SW 1271 (cell line): ENCODE measurements at places on chromosomes 2 and 18.

DNA sequence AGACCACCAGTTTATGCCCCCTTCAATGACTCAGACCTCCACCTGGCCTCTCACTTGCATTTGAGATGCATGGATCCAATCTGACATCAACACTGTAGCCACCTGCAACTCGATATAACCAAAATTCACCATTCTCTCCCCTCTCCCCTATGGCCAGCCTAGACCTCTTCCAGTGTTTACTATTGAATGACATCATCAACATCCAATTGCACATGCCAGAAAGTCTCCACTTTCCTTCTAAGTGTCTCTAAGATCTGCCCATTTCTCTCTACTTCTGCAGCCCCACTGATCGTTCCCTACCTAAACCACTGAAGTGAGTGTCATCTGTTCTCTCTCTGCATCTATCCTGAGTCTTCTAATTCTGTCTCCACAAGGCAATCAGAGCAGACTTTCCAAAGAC lies 151.3 kb upstream of the APCDD1 start:
- no peak for DNase-seq

GRCh38 chr18:48050176-48050575 lies 119.7 kb upstream of the SMAD2 start:
- DNase-seq: no peak

DNA sequence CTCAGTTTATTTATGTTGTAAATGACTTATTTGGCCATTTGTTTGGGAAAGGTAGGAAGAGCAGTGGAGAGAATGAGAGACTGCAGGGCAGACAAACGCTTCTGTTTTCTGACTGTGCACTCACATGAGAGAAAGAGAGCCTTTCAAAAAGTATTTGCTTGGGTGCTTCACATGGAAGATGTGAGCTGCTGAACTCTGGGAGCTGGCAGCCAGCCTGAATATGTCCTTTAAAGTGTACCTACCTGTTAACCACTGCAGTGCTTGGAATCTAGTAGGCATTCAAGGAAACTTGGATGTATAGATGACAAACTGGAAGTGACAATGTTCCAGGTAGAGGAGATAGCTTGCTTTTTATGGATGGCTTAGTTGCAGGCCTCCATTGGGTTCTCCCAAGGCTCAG lies 68.8 kb downstream of the PTPRM start:
- DNase-seq: no peak

DNA sequence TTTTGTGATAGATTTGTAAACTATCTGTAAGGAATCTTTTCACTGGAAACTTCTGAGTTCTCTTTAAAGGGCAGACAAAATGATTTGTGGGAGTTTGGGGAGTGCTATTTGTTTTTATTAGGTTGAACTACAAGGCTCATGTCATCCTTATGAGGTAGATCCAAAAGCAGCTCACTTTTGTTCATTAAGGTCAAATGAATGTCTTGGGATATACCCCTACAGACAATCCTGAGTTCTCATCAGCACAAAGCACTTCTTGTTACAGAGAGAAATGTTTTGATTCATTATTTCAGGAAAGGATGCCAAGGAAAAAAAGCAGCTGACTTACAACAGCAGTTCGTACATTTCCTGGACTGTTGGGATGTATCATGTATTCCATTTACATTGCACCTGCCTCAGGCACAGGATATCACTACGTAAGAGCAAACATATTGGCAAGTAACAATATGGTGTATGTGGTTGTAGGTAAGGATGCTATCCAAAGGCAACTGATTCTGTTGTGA lies 68.9 kb downstream of the DCC start:
- no peak for DNase-seq

DNA sequence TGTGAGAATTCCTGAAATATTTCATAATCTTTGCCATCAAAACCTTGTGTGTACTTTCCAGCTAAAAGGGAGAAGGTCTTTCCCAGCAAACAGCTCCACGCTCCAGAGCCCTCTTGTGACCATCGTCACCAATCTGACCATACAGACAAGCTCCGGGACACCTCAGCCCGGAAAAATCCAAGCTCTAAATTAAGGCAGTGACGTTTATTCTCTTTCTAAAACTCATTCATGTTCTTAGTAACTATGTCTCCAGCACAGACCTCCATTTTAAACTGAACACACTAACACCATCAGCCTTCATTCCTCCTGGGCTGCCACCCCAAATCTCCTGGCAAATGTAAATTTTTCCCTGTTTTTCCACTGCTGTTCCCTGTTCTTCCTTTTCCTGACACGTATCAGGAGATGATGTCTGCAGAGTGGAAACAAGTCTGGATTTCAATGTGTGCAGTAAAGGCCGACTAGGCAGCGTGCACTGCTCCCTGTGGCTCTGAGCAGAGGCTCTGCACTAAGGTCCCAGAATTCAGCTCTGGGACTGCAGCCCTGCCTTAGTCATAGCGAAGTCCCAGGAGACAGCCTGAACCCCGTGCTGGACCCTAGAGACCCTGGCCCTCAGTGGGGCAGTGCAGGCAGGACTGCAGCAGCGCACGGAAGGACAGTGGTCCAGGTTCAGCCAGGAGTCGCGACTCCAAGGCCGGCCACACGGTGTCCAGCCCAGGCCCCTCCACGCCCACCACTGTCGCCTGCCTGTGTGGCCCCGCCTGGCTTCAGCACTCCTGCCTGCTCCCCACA lies 452.5 kb upstream of the SALL3 start:
- no peak for DNase-seq

DNA sequence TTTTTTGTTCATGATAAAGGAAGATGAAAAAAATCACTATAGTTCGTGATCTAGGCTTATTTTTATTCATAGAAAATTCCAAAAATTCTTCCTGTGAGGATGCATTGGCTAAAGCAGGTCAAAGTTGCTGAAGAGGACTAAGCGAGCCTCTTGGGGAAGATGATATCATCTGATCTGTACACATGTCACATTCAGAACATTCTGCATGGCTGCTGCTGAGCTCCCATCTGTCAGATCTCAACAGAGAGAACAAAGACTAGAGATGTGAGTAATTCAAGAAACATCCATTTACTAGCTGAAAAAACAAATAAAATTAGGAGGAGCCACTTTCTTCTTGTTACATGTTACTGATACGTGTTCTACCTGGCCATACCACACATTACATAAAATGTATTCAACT lies 518.6 kb upstream of the FSIP2 start:
- no peak for DNase-seq

GRCh38 chr2:170084820-170085491 lies 93.0 kb upstream of the MYO3B start:
- no peak for DNase-seq

- peak; percentile 26 for DNase-seq
Observed at GRCh38 chr2:88933980-88934379, 242.5 kb downstream of the RPIA start.

DNA sequence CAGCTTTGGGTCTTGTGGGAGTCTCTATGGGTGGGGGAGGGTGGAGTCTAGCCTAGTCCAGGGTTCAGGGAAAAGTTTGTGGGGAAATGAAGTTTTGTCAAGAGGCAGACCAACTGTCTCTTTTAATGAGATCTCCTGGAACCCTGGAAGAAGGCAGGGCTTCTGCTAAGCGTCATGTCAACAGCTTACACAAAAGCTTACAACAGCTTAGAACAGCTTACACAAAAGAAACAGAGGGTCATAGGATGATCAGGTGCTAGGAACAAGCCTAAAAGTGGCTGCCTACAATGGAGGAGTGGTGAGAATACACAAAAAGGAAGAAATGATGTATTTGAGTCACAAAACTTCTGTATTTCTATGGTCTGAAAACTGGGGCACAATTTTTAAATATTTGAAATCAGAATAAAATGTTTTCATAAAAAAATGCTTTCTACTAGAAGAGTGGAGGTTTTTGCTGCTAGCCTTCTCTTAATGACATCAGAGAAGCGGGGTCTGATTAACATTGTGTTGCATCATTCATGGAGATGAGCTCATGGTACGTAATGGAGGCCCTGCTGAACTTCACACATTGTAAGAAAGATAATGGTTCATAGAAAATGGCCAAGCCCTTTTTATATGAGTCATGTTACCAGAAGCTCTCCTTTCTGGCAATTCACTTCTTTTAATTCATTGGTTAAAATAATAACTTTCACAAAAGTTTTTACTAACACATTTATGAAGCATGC lies 351.0 kb downstream of the PIK3C3 start:
- no peak for DNase-seq

DNA sequence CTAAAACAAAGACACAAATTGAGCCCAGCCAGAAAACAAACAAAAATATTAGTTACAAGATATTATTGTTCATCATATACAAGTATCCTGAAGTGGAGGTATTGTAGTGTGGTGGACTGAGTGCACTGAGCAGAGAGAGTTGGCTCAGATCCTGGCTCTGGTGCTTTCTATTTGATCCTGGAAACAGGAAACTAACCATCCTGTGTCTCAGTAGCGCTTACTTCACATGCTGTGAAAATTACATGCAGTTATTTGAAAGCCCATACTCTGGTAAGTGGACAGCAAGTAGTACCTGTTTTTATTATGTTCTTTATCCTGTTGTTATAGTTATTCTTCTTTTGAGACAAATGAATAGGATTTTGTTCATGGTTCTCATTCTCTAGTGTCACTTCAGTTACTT lies 84.3 kb upstream of the CRIM1 start:
- no peak for DNase-seq

GRCh38 chr2:177053038-177053437 lies 159.6 kb upstream of the HNRNPA3 start:
- DNase-seq: no peak

- DNase-seq: no peak
Observed at GRCh38 chr18:13811993-13812392, 12.0 kb upstream of the MC5R start.

GRCh38 chr2:101559551-101559950 lies 84.6 kb upstream of the RFX8 start:
- no peak for DNase-seq

DNA sequence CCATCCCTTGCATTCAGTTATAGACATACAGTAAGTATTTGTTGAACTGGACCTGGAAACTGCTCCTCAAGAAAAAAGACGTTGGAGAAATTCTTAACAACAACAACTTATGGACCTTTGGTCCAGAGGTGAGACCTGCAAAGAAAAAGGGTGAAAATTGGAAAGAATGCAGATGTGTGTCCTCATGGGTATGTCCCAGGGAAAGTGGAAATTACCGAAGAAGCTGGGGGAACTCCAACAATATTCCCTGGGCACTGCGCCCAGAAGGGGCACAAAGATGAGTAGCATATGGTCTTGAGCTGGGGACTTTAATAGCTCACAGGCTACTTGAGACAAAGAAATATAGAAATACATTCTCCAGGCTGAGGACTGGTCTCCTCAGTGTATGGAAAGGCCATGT lies 35.5 kb upstream of the YWHAQ start:
- no peak for DNase-seq

DNA sequence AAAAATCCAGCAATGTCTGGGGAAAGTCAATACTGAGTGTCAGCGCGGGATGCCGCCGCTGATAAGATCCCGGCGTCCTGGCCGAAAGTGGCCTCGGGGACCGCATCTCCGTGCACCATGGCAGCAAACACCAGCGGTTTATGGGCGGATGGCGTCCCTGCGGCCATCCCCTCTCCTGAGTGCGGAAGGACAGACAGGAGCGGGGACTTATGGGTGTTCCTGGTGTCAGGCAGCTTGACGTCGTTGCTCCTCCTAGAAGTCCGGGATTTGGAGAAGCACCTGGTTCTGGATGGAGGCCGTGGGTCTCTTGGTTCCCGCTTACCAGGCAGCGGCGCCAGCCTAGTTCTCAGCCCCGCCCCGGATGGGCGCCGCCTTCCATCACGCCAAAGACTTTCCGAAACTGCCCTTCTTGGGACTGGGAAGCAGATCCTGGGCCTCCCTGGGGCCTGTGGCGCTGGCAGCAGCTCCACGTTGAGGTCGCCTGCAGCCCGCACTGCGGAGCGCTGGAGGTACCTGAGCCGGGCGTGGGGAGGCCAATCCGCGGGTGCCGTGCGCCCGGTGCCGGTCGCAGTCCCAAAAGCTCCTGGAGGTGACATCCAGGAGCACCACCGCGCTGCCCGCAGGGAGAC lies 119.1 kb downstream of the CCDC74A start:
- DNase-seq: no peak

DNA sequence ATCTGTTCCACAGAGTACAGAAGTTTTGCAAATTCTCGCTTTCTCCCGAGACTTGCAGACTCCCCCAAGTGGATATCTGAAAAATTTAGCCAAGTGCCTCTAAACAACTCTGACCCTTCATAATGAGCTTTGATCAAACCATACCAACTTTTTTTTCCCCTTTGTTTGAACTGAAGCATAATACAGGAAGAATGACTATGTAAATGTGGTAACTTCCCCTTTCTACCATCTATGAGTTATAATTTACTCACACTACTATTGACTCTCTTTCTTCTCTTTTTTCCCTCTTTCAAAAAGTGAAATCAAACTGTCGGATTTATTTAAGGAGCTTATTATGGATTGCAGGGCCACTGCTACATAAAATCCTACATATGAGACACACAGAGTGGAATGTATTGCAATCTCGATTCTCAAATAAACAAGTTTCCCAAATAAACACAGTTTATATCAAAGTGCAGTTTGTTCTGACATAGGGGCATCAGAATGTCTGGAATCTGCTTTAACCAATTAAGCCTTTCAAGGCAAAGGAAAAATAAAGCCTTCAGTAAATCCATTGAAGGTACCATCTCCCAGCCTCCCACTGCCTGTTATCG lies 1.4 kb upstream of the ZNF804A start:
- no peak for DNase-seq

- no peak for DNase-seq
Observed at GRCh38 chr2:122516775-122517174, 761.3 kb downstream of the TSN start.

DNA sequence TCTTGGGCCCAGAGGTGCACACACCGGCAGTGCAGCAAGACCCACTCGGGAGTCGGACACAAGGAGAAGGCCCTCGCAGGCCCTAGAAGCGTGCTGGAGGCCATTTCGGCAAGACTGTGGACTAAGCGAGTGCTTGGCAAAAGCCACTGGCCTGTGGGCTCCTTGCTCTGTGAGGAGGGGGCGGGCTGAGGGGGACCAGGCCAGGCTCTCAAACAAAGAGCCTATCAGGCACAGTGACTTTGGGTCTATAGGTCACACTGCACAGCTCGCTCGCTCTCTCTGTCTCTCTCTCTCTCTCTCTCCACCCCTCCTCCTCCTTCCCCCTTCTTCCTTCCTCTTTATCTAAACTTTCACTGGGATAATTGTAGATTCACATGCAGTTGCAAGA lies 23.6 kb upstream of the ZCCHC2 start:
- no peak for DNase-seq

DNA sequence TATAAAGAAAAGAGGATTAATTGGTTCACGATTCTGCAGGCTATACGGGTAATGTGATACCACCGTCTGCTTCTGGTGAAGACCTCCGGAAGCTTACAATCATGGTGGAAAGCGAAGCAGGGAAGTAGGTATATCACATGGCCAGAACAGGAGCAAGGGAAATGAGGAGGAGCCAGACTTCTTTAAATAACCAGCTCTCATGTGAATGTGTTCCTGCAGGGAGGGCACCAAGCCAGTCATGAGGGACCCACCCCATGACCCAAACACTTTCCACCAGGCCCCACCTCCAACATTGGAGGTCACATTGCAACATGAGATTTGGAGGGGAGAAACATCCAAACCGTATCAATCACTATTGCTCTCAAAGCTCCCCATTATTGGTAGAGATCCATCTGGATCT lies 61.8 kb downstream of the EFEMP1 start:
- DNase-seq: no peak

- DNase-seq: peak; percentile 15
Observed at GRCh38 chr2:142603759-142604158, 273.7 kb upstream of the KYNU start.
